ENCODE measurements at places on chromosomes 16 and 17.
A peak's percentile ranks its signal among the peaks of the same experiment; 100 is the strongest.

DNA sequence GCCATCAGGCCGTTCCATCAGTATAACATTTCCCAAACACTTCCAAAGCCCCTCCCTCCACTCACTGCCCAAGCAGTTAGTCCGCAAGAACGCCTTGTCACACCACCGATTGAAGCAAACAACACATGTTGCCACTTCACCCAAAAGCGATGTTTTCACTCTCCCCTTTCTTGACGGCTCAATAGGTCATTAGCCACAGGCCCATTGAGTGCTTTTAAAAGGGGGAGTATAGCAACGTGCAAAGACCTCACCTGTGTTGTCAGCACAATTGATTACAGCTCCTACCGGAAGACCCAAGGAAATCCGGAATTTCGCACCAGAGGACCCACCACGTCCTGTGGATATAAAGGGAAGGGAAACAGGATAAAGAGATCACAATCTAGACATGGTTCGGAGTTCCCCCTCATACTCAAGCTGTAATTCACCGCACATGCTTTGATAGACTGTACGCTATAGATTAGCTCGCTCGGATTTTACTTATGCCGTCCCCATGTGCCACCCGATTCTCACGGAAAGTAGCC lies 690 bp downstream of the RPL23 start:
- peak; percentile 37 for DNase-seq

GRCh38 chr17:80998748-80999535 lies 7.3 kb downstream of the CHMP6 start:
- no peak for DNase-seq

DNA sequence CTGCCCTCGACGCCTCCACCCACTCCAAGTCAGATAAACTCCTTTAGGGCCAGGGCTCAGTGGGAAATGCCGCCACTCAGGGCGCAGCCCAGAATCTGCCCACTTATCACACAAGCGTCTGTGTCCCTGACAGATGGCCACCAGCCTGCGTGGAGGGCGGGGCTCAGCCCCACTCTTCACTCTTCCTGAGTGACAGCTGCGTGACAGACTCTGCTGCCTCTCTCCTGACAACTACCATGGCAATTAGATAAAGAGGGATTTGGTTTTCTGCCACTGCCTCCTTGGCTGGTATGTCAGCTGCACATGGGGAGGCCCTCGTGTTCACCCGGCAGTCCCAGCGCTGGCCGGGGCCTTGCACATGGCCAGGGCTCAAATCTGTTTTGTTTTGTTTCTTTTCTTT lies 96.2 kb downstream of the RTN4RL1 start:
- no peak for DNase-seq

DNA sequence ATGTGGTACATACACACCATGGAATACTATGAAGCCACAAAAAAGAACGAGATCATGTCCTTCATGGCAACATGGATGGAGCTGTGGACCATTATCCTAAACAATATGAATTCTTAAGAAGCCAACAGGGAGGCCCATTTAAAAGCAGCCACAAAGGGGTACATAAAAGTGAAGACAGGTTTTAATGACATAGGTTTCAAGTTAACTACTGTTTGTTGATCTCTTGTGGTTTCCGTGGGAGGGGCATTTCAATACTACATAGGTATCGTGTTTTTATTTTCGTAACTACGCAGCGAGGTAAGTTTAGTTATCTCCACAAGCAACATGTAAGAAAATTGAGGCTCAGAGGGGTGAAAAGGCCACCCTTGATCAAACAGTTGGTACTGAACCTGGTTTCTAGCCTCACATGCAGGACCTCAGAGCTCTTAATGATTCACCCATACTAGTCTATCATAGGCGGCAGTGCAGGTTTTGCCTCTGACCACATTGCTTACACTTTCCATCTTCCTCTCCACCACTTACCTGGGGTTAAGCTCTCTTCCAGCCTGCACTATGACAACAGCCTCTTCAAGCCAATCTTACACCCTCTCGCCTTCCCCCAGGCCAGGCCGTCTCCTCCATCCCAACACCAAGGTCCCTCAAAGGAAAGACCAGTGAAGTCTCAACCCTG lies 534.1 kb upstream of the HSBP1 start:
- DNase-seq, result no peak

DNA sequence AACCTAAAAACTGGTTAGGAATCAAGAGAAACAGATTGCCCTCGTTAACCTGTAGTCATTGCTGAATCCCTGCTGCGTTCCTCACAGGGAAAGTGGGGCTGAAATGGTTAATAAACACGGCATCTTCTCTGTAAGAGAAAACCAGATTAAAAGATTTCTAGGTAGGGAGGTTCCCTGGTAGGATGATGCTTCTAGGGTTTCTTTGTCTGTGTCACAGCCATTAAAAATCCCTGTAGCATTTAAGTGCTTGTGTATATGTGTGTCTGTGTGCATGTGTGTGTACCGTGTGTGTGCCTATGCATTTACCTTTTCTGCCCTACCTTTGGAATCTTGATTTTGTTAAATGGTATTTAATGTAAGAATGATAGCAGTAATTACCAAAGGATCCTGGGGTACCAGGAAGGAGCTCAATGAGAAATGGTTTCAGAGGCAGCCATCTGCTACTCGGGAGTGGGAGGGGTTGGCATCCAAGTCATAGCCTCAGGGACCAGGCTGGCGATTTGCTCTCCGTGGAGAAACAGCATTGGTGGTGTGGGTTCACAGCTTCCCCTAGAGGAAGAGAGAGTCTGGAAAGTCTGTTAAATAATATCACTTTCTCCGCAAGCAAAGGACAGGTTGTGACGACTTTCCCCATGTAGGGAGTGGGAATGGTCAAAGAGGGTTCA lies 177.1 kb downstream of the HS3ST4 start:
- no peak for DNase-seq

GRCh38 chr16:10447289-10447688 lies 61.4 kb downstream of the ATF7IP2 start:
- no peak for DNase-seq

GRCh38 chr16:68257906-68258800 lies 6.2 kb upstream of the SLC7A6 start:
- peak; percentile 59 for DNase-seq

- no peak for DNase-seq
These were observed 14.0 kb downstream of the CEP295NL start for GRCh38 chr17:78888941-78889518.

- DNase-seq, result no peak
These were observed 62.2 kb upstream of the CHMP6 start for GRCh38 chr17:80929449-80929848.

DNA sequence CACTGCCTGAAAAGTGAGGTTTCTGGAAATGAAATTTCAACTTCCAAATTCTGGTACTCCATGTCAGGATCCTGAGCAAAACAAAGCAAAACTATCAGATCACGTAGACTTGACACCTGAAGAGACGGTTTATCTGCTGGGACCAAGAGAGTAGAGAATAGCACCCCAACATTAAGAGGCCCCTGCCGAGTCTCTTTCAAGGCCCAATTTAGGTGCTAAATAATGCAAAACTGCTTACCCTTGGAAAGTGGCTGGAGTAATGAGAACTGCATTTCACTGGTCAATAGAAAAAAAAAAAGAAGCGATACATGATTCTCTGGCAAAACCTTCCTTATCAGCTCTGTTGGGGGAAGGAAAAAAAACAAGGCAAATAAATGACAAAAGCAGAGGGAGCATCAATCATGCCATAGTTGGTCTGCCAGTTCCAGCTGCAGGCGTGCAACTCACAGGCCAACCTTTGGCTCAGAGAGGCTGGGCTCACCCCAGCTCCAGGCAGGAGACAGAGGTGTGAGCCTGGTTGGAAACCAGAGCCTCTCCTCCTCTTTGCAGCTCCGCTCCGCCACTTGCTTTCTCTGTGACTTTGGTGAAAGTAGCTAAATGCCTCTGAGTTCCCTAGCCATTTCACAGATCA lies 595.2 kb downstream of the TOX3 start:
- DNase-seq, result no peak

GRCh38 chr17:16383216-16383615 lies 2.3 kb downstream of the UBB start:
- no peak for DNase-seq

- DNase-seq, result no peak
These were observed 53.6 kb upstream of the ICAM2 start for GRCh38 chr17:64073771-64074703.

- DNase-seq, result no peak
These were observed 27.0 kb downstream of the MYO1D start for GRCh38 chr17:32849879-32850278.

DNA sequence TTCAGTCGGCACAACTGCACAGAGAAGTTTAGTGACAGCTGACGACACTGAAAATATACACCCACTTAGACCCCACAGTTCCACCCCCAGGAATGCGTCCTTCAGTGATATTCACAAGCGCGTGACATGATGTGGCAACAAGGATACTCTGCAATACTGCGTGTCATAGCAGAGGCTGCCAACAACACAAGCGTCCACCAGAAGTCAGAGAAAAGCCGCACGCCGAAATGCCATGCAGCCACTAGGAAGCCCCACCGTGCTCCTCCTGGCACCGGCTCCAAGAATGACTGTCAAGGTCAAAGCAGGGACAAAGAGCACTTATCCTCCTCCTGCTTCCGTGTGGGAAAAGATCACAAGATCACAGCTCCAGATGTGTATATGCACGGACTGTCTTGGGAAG lies 3.5 kb downstream of the ATP2A3 start:
- DNase-seq, result no peak

DNA sequence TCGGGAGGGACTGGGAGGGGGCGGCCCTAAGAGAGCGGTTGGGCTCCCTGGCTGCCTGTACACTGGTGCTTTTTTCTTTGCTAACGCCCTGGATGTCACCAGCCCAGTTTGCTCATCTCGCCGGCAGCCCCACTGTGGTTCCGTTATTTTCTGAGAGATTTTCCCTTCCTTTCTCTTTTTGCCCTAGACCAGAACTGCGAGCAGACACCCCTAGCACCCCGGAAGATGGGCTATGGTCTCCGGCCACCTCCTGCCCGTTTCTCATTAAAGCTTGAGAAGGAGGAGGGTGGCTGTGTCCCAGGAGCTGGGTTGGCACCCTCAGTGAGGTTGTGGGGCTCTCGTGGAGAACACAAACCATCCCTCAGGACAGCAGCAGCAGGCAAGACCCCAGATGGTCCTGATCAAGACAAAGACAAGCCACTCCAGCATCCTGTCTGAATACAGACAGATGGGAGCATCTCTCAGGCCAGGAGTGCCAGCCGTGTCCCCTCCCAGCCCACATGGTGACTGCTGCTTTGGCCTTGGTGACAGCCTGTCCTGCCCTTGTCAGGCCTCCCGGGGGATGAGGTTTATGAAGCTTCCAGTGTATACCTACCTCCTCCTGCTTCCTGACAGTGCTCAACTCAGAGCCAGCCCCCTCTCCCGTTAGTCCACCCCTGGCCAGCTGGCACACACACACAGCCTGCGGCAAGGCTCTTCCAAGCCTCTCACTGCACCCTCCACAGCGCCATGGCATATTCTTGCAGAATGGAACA lies 77.2 kb downstream of the KCNJ12 start:
- no peak for DNase-seq

DNA sequence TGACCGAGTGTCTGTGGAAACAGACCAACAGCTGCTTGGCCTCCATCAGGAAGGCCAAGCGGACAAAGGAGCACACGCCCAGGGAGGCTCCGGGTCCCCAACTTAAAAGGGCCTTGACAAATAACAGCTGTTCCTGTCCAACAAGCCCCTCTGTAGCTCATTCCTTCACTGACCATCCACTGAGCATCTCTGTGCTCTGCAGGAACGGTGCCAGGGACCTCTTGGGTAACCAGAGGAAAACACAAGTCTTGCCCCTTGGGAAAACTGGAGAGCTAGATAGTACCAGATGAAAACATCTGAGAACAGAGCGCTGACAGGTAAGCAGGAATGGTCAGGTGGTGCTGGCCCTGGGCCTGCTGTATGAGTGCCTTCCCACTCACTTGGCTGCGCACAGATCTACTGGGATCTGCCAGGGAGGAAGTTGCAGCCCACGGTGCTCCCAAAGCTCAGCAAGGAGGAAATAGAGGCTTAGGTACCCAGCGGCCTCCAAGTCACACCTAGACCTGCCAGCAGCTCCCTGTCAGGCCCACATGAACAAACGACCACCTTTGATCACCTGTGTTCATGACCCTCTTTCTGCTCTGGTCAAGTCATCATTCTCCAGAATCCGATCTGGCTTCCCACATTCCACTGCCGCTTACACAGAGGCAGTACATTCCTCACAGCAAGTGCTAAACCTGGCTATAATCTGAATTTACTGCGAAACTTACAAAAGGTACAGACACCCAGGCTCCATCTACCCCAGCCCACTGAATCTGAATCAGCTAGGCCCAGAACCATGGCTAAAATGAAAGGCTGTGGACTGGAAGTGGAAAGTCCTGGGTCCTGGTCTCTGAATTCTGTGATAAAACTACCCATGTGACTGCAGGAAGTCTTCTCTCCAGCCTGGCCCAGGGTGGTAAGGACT lies 12.5 kb downstream of the DCAKD start:
- DNase-seq, result no peak

- peak; percentile 86 for DNase-seq
These were observed at the start of gene MT1E for GRCh38 chr16:56625140-56625942. Gene MT1E, plus strand, starts transcription at chr16:56625781. Its CDS starts 71 bp downstream, at chr16:56625852.

GRCh38 chr17:37389160-37389559 lies 13.4 kb downstream of the C17orf78 start:
- DNase-seq, result no peak

DNA sequence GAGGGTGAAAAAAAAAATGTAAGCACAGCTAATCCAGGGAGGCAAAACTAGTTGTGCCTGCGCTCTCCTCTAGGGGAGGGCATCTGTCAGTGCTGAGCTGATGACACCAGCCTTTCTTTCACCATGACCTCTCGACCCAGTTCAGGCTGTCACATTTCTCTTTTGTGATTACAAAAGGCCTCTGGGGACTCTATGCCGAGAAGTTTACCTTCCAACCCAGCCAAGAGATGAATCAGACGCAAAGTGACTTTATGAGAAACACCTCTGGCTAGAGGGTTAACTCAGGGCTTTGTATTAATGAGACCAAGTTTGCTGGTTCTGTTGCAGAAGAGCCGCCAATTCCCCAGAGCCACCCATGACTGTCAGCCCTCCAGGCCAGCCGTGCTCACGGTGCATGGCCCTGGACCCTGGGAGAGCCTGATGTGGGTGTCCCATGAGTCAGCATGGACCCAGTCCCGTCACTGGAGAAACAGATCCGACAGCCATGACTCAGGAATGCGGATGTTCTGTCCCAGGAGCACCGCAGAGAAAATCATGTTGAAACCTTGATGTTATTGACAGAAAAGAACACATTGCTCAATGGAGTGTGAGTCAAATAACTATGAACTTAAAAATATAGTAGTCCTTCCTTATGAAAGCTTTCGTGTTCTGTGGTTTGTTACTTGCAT lies 437.2 kb downstream of the HS3ST3B1 start:
- DNase-seq, result peak; percentile 99

Measured in ELR (cell line).